ENCODE measurements at places on chromosomes 7 and 10. TPM values are rescaled to one million over a fixed set of nuclear protein-coding genes. Genes with fewer than 3 reads are reported as not detected.

The CPA5 gene
- total RNA-seq, result not detected

The FEZF1 gene
- not detected for total RNA-seq

The POP7 gene
- total RNA-seq, result 52.2 TPM

The WBP1L gene
- 34.4 TPM for total RNA-seq

The OR2A1 gene
- under 0.01 TPM for total RNA-seq

The TMEM176A gene
- not detected for total RNA-seq

The C10orf71 gene
- total RNA-seq, result not detected

The SVOPL gene
- not detected for total RNA-seq

The ARHGAP22 gene
- total RNA-seq, result 87.6 TPM

The CRHR2 gene
- not detected for total RNA-seq

The EIF5AL1 gene
- total RNA-seq, result 0.98 TPM

The TAS2R39 gene
- total RNA-seq, result not detected

The GCK gene
- total RNA-seq, result 1.6 TPM

The ZNF727 gene
- 1.8 TPM for total RNA-seq

The KCP gene
- 0.20 TPM for total RNA-seq

The NOD1 gene
- 10.0 TPM for total RNA-seq

The ASZ1 gene
- not detected for total RNA-seq

The PCGF5 gene
- 23.1 TPM for total RNA-seq

The ZNF32 gene
- 16.0 TPM for total RNA-seq

The TRUB1 gene
- 22.1 TPM for total RNA-seq

The TMEM139 gene
- total RNA-seq, result not detected

The AMZ1 gene
- total RNA-seq, result under 0.01 TPM

The RBP4 gene
- 0.73 TPM for total RNA-seq

The CPN1 gene
- total RNA-seq, result not detected

The UPK3B gene
- total RNA-seq, result not detected

The HMX3 gene
- total RNA-seq, result not detected

The GOT1 gene
- total RNA-seq, result 19.8 TPM

The CLRN3 gene
- not detected for total RNA-seq

The CYP17A1 gene
- total RNA-seq, result not detected

The SLC26A3 gene
- not detected for total RNA-seq
